ENCODE measurements at places on chromosomes 7 and 10. TPM values are rescaled to one million over a fixed set of nuclear protein-coding genes. Genes with fewer than 3 reads are reported as not detected.
A peak's percentile ranks its signal among the peaks of the same experiment; 100 is the strongest.

ARID5B gene
- total RNA-seq, result 40.2 TPM

GATA3 gene
- total RNA-seq, result not detected

CREM gene
- 22.5 TPM for total RNA-seq

FXYD4 gene
- not detected for total RNA-seq

TMEM270 gene
- not detected for total RNA-seq

CDH23 gene
- total RNA-seq, result 2.9 TPM

DNA sequence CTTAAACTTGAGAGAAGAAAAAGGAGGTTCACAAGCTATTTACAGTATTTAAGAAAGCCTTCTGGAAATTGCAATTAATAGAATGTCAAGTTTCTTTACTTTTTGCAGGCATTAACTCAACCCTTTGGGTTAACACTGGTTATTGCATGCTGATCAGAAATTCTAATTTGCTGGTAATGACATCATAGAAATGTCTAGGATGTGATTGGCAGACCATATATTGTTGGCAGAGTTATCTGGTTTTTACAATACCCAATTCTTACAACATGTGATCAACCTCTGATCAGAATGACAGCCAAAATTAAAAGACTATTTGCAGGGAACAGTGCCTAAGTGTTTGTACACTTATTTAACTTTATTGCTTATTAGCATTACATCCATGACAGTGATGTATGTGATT, 1.6 kb upstream of the CASD1 start:
- H3K36me3 ChIP-seq, result no peaks in the 10 kb centered on the region
- no peak for DNase-seq
- peak overlapping the region; percentile 95 for H3K27ac ChIP-seq
- no peaks in the 10 kb centered on the region for H3K4me1 ChIP-seq
- no peak overlapping the region for H3K4me3 ChIP-seq

DNA sequence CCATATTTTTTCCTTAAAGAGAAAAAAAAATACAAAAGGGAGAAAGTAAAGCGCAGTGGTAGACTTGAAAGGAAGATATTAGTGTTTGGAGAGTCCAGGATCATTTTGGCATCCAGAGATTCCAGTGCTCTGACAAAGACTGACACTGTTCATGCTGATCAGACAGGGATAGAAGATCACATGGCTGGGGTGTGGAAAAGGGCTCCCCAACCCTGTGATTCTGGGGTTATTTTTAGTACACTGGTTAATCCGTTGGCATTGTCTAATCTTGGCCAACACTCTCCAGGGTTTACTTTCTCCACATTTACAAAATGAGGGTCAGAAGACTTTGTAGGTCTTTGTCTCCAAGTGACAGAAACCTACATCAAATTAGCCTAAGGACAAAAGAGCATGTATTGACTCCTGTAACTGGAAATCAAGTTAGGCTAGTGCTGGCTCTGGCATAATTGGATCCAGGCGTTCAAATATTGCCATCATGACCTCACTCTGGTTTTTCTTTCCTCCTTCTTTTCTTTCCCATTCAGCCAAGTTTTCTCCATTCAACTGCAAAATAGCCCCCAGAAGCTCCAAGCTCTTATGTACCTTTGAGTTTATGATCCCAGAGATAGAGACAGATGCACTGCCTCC, 181.6 kb downstream of the PHTF2 start:
- H3K27ac ChIP-seq, result no peak overlapping the region
- no peaks in the 10 kb centered on the region for H3K27me3 ChIP-seq
- H3K36me3 ChIP-seq, result no peaks in the 10 kb centered on the region
- no peak overlapping the region for H3K4me3 ChIP-seq
- DNase-seq, result no peak

- no peak for DNase-seq
- H3K27ac ChIP-seq, result no peak overlapping the region
- H3K36me3 ChIP-seq, result no peaks in the 10 kb centered on the region
- no peak overlapping the region for H3K4me3 ChIP-seq
- no peaks in the 10 kb centered on the region for H3K4me1 ChIP-seq
Observed at GRCh38 chr7:54955296-54955695, 63.5 kb upstream of the EGFR start.

GRCh38 chr7:39248692-39249090, 271.0 kb downstream of the POU6F2 start:
- H3K36me3 ChIP-seq, result no peaks in the 10 kb centered on the region
- no peaks in the 10 kb centered on the region for H3K4me1 ChIP-seq
- DNase-seq, result no peak
- H3K27ac ChIP-seq, result no peak overlapping the region
- no peak overlapping the region for H3K4me3 ChIP-seq

DNA sequence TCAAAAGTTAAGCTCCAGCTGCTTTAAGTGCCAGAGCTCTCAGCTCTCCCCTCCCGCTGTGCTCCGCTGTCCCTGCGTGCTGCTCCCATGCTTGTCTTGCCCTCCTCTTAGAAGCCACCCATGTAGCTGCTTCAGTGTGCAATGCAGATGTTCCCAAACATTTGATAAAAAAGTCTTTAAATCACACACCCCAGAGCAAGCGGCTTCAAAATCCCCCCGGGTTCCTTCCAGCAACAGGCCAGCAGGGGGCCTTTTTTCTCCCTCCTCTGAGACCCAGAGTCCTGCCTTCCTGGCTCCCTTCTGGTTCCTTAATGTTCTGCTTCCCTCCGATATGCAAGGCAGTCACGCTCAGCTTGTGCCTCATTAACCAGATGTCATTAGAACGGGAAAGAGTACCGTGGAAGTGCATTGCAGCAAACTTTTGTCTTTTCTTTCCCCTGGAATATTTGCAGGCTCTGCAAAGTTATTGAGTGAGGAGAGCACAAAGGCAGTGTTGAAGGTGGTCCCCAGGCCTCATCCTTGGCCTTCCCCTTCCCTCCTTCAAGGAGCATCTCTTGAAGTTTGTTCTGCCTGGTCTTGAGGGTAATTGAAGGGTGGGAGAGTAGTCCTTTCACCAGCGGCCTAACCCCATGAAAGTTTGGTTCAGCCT, 25.5 kb downstream of the LDB3 start:
- H3K4me1 ChIP-seq, result no peaks in the 10 kb centered on the region
- no peak overlapping the region for H3K27ac ChIP-seq
- DNase-seq, result peak; percentile 51
- H3K27me3 ChIP-seq, result no peaks in the 10 kb centered on the region

DNA sequence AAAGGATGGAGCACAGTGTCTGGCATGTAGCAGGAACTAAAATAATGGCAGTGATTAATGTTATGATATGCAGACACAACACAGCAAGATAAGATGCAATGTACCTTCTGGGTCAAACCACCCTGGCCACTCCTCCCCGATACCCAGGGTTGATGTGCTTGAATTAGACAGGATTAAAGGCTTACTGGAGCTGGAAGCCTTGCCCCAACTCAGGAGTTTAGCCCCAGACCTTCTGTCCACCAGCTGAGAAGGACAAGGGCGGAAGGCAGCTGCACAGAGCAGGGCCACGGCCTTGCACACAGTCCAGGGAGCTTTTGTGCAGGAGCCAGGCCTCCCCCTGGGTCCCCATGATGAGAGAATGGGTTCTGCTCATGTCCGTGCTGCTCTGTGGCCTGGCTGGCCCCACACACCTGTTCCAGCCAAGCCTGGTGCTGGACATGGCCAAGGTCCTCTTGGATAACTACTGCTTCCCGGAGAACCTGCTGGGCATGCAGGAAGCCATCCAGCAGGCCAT, at the start of gene RBP3:
RBP3 (plus strand) TSS at position 226 of the 514 bp plus-strand sequence; CDS start at position 348, 122 bp downstream.
- H3K36me3 ChIP-seq, result no peaks in the 10 kb centered on the region
- H3K4me3 ChIP-seq, result no peak within 1 kb of the TSS
- DNase-seq, result no peak
- no peak within 1 kb of the TSS for H3K27ac ChIP-seq

GRCh38 chr10:122864194-122864592, 15.2 kb downstream of the FAM24B start:
- H3K27ac ChIP-seq, result no peak overlapping the region
- H3K4me3 ChIP-seq, result no peak overlapping the region
- DNase-seq, result no peak
- H3K4me1 ChIP-seq, result no peaks in the 10 kb centered on the region
- no peaks in the 10 kb centered on the region for H3K36me3 ChIP-seq

DNA sequence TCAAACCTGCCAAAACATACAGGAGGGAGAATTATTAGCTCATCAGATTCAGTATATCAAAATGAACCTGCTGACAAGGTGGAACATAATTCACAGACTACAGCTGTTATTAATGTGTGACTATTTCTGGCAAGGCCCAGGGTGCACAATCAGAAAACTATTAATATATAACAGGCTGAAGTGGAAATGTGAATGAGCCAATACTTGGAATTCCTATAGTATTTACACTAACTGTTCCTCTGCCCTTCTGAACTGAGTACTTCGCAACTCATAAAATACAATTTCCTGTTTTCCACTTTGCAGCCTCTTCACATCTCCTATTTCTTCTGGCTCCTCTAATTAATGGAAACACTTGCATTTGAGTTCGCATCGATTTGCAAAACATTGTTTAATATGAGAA, 330.8 kb downstream of the DPP6 start:
- DNase-seq, result no peak
- no peaks in the 10 kb centered on the region for H3K27me3 ChIP-seq
- no peak overlapping the region for H3K27ac ChIP-seq
- H3K36me3 ChIP-seq, result no peaks in the 10 kb centered on the region
- no peaks in the 10 kb centered on the region for H3K4me1 ChIP-seq
- H3K4me3 ChIP-seq, result no peak overlapping the region

All from transverse colon (tissue), 4 donors.